C1 segment of cervical spinal cord (tissue), 14 donors: ENCODE measurements at places on chromosomes 11 and 22.
A peak's percentile ranks its signal among the peaks of the same experiment; 100 is the strongest.

DNA sequence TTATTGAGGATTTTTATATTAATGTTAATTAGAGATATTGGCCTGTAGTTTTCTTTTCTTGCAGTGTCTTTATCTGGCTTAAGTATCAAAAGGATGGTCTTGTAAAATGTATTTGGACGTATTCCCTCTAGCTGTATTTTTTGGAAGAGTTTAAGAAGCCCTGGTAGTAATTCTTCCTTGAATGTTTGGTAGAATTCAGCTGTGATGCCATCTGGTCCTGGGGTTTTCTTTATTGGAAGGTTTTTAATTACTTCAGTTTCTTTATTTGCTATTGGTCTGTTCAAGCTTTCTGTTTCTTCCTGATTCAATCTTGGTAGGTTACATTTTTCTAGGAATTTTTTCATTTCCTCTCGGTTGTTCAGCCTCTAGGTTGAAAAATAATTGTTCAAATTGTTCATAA, 255.0 kb upstream of the TBCEL start:
- DNase-seq = no peak

DNA sequence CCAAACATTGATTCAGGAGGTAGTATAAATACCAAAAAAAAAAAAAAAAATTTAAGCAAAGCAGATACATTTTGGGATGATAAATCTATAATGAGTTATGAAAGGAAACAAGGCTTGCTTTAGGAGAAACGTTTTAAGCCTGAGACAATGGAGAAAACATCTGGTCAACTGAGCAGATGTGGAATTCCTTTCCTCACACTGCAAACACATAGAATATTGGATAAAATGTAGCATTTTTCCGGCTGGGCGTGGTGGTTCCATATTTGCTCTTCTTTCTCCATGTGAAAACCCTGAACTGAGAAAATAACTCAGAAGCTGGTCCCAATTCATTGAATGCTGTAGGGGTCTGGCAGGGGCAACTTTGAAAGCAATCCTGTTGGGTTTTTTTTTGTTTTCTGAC, 33.9 kb downstream of the ENDOD1 start:
- DNase-seq = no peak

DNA sequence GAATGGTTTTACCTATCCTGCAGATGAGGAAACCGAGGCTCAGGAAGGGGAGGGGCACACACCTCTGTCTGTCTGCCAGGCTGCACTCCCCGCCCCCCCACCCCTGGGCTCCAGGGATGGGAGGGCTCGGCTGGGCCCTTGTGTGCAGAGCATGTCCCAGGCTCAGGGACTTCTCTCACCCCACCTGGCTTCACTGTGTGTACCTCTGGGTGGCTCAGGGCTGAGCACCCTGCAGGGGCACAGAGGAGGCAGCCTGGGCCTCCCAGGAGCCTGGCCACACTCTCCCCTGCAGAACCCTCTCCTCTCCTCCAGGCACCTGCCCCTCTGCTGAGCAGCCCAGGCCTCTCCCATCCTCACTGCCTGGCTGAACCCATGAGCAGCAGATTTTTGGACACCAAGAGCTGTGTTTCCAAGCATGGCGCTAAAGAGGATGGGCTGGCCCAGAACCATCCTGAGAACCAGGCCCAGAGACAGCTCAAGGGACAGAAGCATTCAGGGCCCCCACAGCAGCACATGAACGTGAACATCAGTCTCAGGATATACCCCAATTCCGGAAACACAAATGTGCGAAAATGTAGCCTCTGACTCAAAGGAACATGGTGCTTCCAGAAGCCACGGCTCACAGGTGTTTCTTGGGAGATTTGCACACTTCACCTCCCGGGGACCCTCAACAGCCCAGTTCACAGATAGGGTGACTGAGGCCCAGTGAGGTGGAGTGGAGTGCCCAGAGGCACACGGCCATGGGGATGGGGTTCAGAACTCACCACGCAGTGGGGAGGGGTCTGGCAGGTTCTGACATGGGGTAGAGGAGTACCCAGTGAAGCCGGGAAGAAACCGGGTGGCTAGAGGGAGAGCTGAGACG, 10.5 kb downstream of the EMID1 start:
- DNase-seq = no peak

GRCh38 chr11:62882431-62882749, 1.7 kb downstream of the SLC3A2 start:
- DNase-seq = no peak

DNA sequence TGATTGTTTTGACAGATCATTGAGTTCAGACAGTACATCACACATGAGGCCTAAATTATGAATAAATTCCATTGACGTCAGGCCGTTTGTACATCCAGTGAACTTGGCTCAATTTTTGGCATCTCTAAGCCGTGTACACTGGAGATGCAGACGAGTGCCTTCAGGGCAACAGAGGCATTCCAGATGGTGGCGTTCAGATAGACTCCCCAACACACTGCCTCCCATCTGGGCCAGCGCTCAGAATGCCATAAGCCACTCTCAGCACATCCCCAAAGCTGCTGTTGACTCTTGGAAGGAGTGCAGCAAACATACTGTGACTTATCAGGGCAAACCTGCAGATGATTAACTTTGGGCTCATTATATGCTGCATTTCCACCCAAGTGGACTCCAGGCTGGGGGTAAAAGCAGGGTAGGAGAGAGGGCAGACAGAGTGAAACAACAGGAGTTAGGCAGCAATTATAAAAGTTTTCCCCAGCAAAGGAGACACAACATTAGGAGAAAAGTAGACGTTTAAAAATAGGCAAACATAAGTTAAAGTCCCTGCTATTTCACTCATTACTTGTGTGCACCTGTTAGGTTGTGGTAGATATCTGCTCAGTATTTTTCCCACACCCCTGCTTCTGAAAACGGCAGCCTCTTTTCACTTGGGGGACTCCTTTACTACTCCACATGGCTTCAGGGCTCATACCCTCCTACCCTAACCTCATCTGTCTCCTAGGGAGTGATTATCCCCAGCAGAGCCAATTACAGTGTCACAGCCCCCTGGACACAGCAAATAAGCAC, 60.2 kb upstream of the PDE3B start:
- DNase-seq = no peak

DNA sequence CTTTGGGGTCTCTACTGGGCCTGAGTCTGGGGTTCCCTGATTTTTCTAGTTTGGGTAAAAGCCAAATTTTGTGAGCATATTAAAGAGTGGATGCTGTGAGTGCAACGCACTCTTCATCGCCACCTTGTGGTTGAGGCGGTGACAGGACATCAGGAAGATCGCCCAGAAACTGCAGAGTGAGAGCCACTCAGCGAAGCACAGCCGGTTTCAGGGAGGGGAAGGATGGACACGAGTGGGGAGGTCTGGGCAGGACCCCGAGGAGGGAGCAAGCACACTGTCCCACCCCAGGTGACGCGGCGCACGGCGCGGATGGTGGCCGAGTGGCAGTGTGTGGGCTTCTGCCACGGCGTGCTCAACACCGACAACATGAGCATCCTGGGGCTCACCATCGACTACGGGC, 9.1 kb downstream of the SELENOO start:
- no peak for DNase-seq

GRCh38 chr11:112017538-112017937, 7.7 kb upstream of the DLAT start:
- DNase-seq = no peak

GRCh38 chr11:94400050-94400449, 1.2 kb downstream of the GPR83 start:
- no peak for DNase-seq

GRCh38 chr22:46791201-46791731, 28.8 kb downstream of the TBC1D22A start:
- peak; percentile 22 for DNase-seq

- DNase-seq = no peak
Measured at GRCh38 chr22:48923996-48924395, 903.7 kb downstream of the BRD1 start.

- DNase-seq = no peak
Measured at GRCh38 chr22:19824212-19824925, 30.3 kb downstream of the GNB1L start.

- no peak for DNase-seq
Measured at GRCh38 chr11:91244912-91245311, 979.7 kb upstream of the FAT3 start.

GRCh38 chr11:123695231-123695630, 40.8 kb upstream of the SCN3B start:
- no peak for DNase-seq

DNA sequence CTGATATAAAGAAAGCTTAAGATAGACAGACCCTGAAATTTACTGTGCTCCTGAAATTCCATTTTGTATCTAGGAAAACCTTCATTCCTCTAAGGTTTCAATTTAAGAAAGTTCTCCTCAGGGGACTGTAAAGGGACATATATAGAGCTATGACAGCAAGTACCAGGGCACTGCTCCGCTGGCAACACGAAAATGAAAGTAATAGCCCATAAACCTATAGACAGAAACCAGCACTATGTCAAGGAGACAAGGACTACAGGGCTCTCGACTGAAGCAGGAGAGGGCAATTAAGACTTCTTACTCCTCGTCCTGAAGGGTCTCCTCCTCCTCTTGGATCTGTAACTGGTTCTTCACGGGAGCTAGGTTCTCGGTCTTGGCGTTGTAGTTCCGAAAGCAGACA, 6.9 kb downstream of the FEZ1 start:
- no peak for DNase-seq

GRCh38 chr11:33742249-33742851, 6.1 kb upstream of the CD59 start:
- DNase-seq = no peak

DNA sequence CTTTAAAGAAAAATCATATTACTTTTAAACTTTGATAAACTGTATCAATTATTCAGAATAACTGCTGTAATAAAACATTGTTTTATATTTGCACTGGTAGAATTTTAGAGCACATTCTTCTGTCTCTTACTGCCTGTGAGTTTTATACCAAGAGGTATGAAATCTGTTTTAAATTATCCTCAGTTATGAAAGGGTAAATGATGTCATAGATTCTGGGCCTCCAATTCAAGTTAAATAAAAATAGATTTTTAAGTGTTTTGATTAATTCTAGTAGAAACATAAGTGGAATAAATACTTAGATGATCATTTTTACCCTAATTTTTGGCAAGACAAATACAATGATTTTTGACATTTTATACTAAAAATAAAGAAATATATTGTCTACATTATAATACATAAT, 93.0 kb downstream of the GUCY1A2 start:
- DNase-seq = no peak

GRCh38 chr11:43537833-43538615, 142.5 kb upstream of the HSD17B12 start:
- DNase-seq = no peak

GRCh38 chr11:122398167-122398566, 257.4 kb upstream of the UBASH3B start:
- DNase-seq = no peak
